ENCODE measurements at places on chromosomes 7 and 10. TPM values are rescaled to one million over a fixed set of nuclear protein-coding genes. Genes with fewer than 3 reads are reported as not detected.
A peak's percentile ranks its signal among the peaks of the same experiment; 100 is the strongest.

- DNase-seq, result no peak
- H3K4me1 ChIP-seq, result peaks cover 18% of the 10 kb centered on the region
- H3K36me3 ChIP-seq, result no peaks in the 10 kb centered on the region
- H3K4me3 ChIP-seq, result no peak overlapping the region
Measured at GRCh38 chr7:106179256-106179655, 67.1 kb upstream of the SYPL1 start.

The ERVW-1 gene
- not detected for total RNA-seq

The GOLGA7B gene
- total RNA-seq, result 0.98 TPM

DNA sequence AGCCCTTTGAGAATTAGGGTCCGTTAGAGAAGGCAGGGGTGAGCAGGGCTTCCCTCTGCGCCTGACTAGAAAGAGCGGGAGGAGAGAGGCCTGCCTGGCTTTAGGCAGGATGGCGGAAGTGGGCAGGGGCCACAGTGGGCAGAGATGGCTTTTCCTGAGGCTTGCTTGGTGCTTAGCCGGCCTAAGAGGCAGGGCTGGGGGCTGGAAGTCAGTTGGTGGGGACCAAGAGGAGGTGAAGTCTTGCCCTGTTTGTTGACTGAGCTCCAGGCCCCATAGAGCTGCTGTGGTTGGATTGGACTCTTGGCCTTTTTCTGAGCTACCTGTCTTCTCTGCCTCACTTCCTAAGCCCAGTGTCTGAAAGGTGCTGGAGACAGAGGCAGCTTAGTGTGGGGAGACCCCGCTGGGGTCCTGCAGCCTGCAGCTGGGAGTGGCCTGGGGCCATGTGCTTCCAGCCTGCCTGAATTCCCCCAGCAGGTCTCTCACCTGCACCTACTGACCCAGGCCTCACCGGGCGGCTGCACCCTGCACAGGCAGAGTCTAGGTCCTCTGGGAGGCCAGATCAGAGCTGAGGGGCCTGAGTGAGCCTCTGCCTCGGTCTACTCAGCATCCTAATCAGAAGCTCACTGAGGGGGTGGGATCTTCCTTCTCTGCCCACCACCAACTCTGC, 4.8 kb downstream of the FAM241B start:
- H3K36me3 ChIP-seq, result no peaks in the 10 kb centered on the region
- no peak overlapping the region for H3K4me3 ChIP-seq
- H3K4me1 ChIP-seq, result peaks cover 3% of the 10 kb centered on the region
- H3K27me3 ChIP-seq, result no peaks in the 10 kb centered on the region
- H3K27ac ChIP-seq, result no peak overlapping the region
- no peak for DNase-seq

The MTPN gene
- 130 TPM for total RNA-seq

DNA sequence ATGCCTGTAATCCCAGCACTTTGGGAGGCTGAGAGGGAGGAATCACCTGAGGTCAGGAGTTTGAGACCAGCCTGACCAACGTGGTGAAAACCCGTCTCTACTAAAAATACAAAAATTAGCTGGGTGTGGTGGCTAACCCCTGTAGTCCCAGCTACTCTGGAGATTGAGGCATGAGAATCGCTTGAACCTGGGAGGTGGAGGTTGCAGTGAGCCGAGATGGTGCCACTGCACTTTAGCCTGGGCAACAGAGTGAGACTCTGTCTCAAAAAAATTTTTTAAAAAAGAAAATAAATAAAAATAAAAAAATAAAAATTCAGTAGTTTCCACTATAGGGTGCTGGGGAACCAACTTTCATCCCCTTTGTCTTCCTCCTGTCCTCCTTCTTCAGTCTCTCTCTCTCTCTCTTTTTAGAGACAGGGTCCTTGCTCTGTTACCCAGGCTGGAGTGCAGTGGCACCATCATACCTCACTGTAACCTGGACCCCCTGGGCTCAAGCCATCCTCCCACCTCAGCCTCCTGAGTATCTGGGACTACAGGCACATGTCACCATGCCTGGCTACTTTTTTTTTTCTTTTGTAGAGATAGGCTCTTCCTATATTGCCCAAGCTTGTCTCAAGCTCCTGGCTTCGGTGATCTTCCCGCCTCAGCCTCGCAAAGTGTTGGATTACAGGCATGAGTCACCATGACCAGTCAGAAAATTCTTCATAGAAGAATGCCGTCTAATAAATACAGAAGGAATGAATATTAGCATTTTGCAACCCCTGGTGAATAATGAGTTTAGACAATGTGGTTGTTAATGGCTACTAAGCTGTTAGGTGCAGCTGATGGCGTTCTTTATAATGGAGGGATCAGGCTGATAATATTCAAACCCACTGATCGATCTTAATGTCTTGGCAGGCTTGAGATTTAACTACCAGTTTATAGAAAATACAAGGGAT, 20.6 kb downstream of the RBM20 start:
- no peak overlapping the region for H3K27ac ChIP-seq
- H3K4me1 ChIP-seq, result no peaks in the 10 kb centered on the region
- H3K4me3 ChIP-seq, result no peak overlapping the region
- no peaks in the 10 kb centered on the region for H3K36me3 ChIP-seq

- no peaks in the 10 kb centered on the region for H3K4me1 ChIP-seq
- H3K36me3 ChIP-seq, result no peaks in the 10 kb centered on the region
- no peak overlapping the region for H3K4me3 ChIP-seq
- no peak overlapping the region for H3K27ac ChIP-seq
Measured at GRCh38 chr10:17768957-17769356, 17.0 kb downstream of the TMEM236 start.

The C7orf25 gene
- 7.4 TPM for total RNA-seq

DNA sequence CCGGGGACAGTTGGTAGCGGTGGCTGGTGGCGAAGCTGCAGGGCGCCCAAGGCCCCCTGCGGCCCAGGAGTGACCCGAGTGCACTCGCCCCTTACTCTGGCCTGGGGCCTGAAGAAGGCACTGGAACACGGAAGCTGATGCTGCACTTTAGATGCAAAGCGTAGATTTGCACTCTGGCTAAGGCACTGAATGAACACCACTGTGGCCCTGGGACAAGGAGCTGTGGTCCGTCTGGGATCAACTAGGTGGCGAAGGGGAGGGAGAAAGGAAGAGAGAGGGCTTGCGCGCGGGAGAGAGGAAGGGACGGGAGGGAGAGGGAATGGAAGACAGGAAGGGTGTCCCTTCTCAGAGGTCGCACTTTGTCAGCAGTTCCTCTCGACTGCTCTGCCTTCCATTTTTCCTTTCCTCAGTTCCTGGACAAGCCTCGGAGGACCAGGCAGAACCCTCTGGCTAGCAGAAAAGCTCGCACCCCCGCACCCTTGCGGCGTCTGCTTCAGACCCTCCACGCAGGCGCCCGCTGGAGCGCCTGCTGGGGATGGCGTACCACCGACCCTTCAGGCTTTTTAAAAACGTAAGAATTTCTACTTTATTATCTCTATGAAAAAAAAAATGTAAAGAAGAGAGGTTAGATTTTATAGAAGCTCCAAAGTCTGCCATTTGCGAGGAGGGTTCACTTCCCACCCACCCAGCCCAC, 1.2 kb downstream of the FERD3L start:
- peaks cover 51% of the 10 kb centered on the region for H3K27me3 ChIP-seq
- H3K4me3 ChIP-seq, result no peak overlapping the region
- H3K27ac ChIP-seq, result no peak overlapping the region
- H3K4me1 ChIP-seq, result no peaks in the 10 kb centered on the region
- no peaks in the 10 kb centered on the region for H3K36me3 ChIP-seq
- DNase-seq, result no peak

- H3K36me3 ChIP-seq, result no peaks in the 10 kb centered on the region
- no peaks in the 10 kb centered on the region for H3K4me1 ChIP-seq
- H3K4me3 ChIP-seq, result no peak overlapping the region
- no peaks in the 10 kb centered on the region for H3K27me3 ChIP-seq
- H3K27ac ChIP-seq, result no peak overlapping the region
Measured at GRCh38 chr7:138417078-138417700, 42.9 kb upstream of the TRIM24 start.

- no peaks in the 10 kb centered on the region for H3K4me1 ChIP-seq
- no peak overlapping the region for H3K27ac ChIP-seq
- H3K36me3 ChIP-seq, result no peaks in the 10 kb centered on the region
- no peak for DNase-seq
Measured at GRCh38 chr7:96648784-96649183, 60.9 kb downstream of the SEM1 start.

DNA sequence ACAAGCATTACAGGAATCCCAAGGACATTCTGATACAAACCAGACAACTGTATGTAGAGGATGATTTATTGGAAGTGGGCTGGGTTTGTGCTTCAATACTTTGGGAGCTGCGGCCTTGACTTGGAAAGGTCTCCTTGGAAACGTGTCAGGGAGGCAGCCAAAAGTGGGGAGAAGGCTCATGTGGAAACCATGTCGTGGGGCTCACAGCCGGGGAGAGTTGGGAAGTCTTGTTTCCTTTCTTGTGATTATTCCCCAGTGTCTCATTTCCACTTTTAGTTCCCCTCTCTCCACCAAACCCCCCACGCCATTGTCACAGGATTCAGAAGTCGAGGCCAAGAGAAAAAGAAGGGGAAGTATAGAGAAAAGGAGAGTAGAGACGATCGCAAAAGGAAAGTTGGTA, 53.9 kb upstream of the SFMBT2 start:
- H3K27me3 ChIP-seq, result no peaks in the 10 kb centered on the region
- no peak overlapping the region for H3K27ac ChIP-seq
- no peaks in the 10 kb centered on the region for H3K4me1 ChIP-seq
- H3K36me3 ChIP-seq, result no peaks in the 10 kb centered on the region

DNA sequence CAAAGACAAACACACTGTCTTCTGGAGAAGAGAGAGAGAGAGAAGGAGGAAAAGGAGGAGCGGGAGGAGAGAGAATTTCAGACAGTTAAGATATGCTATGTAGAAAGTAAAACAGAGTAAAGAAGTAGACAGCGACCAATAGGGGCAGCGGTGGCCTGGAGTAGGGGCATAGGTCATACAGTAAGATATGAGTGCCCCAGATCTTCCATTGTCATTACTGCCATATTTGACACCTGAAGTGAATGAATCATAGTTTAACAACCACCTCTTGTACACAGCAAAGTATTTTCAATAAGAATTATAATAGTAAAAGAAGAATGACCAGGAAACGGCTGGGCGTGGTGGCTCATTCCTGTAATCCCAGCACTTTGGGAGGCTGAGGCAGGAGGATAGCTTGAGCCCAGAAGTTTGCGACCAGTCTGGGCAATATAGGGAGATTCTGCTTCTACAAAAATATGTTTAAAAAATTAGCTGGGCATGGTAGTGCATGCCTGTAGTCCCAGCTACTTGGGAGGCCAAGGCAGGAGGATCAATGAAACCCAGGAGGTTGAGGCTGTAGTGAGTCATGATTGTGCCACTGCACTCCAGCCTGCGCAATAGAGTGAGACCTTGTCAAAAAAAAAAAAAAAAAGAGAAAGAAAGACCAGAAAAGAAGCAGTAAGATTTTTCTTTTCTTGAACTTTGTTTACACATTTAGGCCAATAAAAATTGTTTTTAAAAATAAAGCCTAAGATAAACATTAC, 77.0 kb upstream of the GPR158 start:
- DNase-seq, result no peak
- no peak overlapping the region for H3K27ac ChIP-seq
- H3K36me3 ChIP-seq, result no peaks in the 10 kb centered on the region

- no peak overlapping the region for H3K4me3 ChIP-seq
- H3K27me3 ChIP-seq, result no peaks in the 10 kb centered on the region
- H3K27ac ChIP-seq, result no peak overlapping the region
- H3K4me1 ChIP-seq, result no peaks in the 10 kb centered on the region
- DNase-seq, result no peak
- H3K36me3 ChIP-seq, result no peaks in the 10 kb centered on the region
Measured at GRCh38 chr7:40716052-40716451, 581.2 kb downstream of the SUGCT start.

The IKZF1 gene
- total RNA-seq, result 41.4 TPM

The C10orf53 gene
- total RNA-seq, result not detected

The NEUROG3 gene
- total RNA-seq, result not detected

GRCh38 chr10:80642661-80643060, 105.0 kb downstream of the SH2D4B start:
- H3K27me3 ChIP-seq, result no peaks in the 10 kb centered on the region
- no peak overlapping the region for H3K27ac ChIP-seq
- H3K4me1 ChIP-seq, result no peaks in the 10 kb centered on the region
- DNase-seq, result no peak
- H3K4me3 ChIP-seq, result no peak overlapping the region

- peak overlapping the region; percentile 98 for H3K4me3 ChIP-seq
- H3K36me3 ChIP-seq, result no peaks in the 10 kb centered on the region
- no peaks in the 10 kb centered on the region for H3K27me3 ChIP-seq
- H3K4me1 ChIP-seq, result peaks cover 11% of the 10 kb centered on the region
- peak overlapping the region; percentile 94 for H3K27ac ChIP-seq
Measured at GRCh38 chr7:7181519-7182155, 707 bp upstream of the C1GALT1 start.

DNA sequence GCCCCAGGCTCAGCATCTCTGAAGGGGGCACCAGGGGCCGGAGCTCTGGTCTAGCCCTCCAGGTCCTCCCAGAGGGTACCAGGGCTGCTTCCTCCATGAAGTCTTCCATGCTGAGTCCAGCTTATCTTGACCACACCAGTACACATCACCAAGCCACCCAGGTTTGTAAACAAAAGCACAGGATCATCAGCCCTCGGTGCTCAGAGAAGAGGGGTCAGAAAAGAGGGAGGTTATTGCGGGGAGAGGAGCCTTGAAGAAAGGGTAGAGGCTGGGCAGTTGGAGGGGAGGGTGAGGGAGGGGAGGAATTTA, 23.9 kb downstream of the AQP1 start:
- DNase-seq, result no peak
- H3K27me3 ChIP-seq, result no peaks in the 10 kb centered on the region
- no peaks in the 10 kb centered on the region for H3K36me3 ChIP-seq

- H3K36me3 ChIP-seq, result peaks cover 17% of the 10 kb centered on the region
- no peak overlapping the region for H3K27ac ChIP-seq
- H3K4me3 ChIP-seq, result no peak overlapping the region
- no peaks in the 10 kb centered on the region for H3K27me3 ChIP-seq
Measured at GRCh38 chr7:26843705-26844104, 20.7 kb downstream of the SKAP2 start.

DNA sequence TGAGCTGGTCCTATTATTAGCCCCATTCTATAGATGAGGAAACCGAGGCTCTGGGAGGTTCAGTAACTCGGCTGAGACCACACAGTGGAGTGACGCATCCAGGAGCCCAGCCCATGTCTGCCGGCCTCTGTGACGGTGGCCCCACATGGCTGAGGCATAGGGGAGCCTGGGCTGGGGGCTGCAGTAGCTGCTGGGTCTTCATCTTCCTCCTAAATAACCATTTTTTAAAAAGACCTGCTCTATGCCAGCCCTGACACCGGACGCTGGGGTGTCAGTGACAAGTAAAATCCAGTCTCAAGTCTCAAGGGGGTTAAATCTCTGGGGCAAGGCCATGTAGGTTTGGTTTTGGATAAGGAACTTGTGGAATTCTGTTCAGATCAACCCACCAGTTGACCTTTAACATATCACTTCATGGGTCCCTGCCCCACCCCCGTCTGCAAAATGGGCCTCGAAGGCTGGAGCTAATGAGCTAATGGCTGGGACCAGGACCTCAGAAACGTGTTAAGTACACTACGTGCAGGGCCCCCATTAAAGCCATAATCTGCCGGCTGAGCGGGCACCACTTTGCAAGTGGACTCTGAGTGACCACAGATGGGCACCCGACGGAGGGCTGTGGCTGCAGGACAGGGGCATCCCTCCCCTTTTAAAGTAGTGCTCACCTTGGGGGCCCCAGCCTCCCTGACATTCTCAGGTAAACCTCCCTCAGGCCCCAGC, 136.5 kb upstream of the UNC5B start:
- no peak overlapping the region for H3K27ac ChIP-seq
- DNase-seq, result peak; percentile 44
- no peaks in the 10 kb centered on the region for H3K36me3 ChIP-seq
- no peak overlapping the region for H3K4me3 ChIP-seq
- H3K27me3 ChIP-seq, result no peaks in the 10 kb centered on the region
